ENCODE measurements at places on chromosomes 6 and 20.

DNA sequence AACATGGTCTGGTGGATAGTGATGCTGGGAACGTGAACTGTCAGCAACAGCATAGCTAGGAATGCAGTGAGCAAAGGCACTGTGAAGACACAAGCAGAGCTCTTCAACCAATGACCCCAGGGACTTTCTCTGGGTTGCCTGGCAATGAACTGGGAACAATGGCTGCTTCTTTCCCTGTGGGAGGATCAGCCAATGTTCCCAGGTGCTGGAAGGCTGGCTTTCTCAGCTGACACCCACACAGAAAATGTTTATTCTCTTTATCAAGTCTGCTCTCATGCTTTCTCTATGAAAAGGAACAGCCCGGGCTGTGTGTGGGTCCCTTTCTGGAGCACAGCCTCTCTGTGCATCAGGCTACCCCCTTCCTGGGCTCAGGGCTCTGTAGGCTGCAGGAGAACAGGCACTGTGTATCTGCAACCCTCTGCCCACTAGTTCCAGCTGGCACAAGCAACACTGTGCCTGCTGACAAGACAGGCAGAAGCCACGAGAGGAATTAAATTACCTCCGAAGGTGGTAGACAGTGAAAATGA, 54.2 kb downstream of the HFE start:
- no peak for DNase-seq

DNA sequence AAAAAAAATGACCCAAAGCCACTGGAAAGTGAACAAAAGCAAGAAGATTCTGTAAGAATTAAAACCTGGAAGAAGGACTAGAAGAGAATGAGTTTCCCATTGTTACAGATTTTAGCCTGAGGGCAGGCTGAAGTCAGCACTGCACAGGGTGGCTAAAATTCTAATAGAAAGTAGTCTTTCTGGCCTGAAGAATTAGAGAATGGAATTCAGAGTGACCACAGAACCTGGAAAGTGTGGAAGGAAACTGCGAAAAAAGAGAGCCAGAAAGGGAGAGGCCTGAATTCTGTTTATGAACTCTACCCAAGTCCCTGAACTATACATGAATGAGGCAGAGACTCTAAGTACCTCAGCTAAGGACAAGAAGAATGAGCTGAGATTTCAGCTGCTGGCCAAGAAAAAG, 38.9 kb upstream of the FILIP1 start:
- no peak for DNase-seq

GRCh38 chr6:149474108-149474935, 10.5 kb downstream of the ZC3H12D start:
- DNase-seq: no peak

- DNase-seq: no peak
Measured at GRCh38 chr6:37807656-37808055, 11.9 kb upstream of the ZFAND3 start.

GRCh38 chr6:135994857-135995544, 143.5 kb downstream of the PDE7B start:
- no peak for DNase-seq

GRCh38 chr20:51423810-51424209, 118.7 kb downstream of the NFATC2 start:
- no peak for DNase-seq

GRCh38 chr20:61628901-61629601, 377.0 kb downstream of the CDH4 start:
- no peak for DNase-seq

GRCh38 chr6:100913400-100914276, 32.5 kb upstream of the ASCC3 start:
- no peak for DNase-seq

- DNase-seq: no peak
Measured at GRCh38 chr6:85017352-85017751, 253.0 kb upstream of the TBX18 start.

- no peak for DNase-seq
Measured at GRCh38 chr6:161476711-161477110, 202.8 kb upstream of the AGPAT4 start.

- no peak for DNase-seq
Measured at GRCh38 chr6:154852687-154853086, 119.5 kb downstream of the SCAF8 start.

- DNase-seq: no peak
Measured at GRCh38 chr20:15658295-15658694, 915.0 kb downstream of the KIF16B start.

- no peak for DNase-seq
Measured at GRCh38 chr6:79167931-79168694, 66.4 kb downstream of the HMGN3 start.

DNA sequence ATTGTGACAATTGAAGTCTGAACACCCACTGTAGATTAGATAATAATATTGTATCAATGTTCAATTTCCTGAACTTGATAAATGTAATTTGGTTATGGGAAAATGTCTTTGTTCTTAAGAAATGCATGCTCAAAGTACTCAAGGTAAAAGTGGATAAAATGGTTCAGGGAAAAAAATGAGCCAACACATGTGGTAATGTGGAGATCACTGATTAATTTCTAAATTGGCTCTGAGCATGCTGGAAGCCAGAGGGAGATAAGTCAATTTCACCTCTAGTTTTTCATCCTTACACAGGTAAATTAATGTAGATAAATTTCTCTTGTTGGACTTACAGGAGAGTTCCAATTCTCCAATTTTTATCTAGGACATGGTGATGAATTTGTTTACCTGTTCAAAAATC, 8.0 kb upstream of the COMMD7 start:
- no peak for DNase-seq

- no peak for DNase-seq
Measured at GRCh38 chr20:40774252-40774651, 85.2 kb upstream of the MAFB start.

DNA sequence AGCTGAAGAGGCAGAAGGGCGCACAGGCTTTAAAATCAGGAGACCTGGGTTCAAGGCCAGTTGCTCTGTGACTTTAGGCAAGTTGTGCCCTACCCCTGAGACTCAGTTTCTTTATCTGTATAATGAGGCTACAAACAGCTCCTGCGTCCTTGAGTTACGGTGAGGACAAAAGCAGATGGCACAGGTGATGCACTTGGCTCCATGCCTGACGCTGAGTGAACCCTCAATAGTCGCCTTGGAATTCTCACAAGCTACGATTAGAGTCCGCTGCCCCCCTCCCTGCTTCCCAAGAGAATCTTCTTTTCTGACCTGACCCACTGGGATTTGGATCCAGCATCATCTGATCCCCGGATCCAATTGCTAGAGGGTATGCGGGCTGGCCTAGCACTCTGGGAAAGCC, 6.4 kb downstream of the KCNG1 start:
- DNase-seq: no peak

- no peak for DNase-seq
Measured at GRCh38 chr20:38982291-38982690, 20.1 kb downstream of the DHX35 start.

- no peak for DNase-seq
Measured at GRCh38 chr6:20203561-20204511, 8.4 kb downstream of the MBOAT1 start.

GRCh38 chr6:111763381-111763780, 109.9 kb downstream of the FYN start:
- DNase-seq: no peak

Data from omental fat pad (tissue), 4 donors.